ENCODE measurements at places on chromosomes 7 and 10.

GRCh38 chr7:131909151-131909768 is 352.8 kb upstream of the PODXL start:
- DNase-seq = no peak

GRCh38 chr10:71078454-71079145 is 133.8 kb upstream of the UNC5B start:
- DNase-seq = no peak

- no peak for DNase-seq
Measured at GRCh38 chr7:63931057-63931600, 67.5 kb upstream of the ZNF722 start.

DNA sequence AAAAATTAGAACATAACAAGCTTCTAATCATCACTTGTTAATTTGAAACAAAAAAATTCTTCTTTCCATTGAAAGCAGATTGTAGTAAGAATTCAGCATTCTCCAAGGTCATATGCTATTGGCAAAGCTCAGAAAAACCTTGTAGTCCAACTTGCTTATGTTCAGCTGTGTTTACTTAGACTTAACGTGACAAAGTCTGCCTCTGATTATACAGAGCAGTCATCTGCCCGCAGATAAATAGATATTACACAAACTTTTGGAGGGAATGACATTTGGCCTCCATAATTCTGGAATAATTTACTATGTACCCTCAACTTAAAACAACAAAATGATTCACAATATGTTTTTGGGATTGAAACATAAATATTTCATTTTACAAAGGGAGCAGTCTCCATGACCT is 45.8 kb downstream of the MKX start:
- DNase-seq = no peak

DNA sequence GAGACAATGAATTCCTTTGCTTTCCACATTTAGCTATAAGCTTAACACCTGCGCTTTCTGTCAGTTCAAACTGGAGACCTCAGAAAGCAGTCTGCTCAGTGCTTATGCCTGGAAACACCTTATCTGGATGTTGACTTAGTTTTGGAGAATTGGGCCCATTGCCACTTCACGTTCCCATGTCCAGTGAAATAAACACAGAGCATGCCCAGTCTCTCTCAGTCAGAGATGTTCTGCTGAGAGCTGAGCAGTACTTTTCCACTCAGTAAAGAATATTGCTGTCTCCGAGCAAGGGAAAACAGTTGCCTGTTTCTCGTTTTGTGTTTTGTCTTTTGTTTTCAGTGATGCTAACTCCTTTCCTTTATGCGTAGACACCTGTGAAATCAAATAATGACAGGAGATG is 83.2 kb upstream of the PRR15 start:
- no peak for DNase-seq

- no peak for DNase-seq
Measured at GRCh38 chr7:68376131-68376661, 1222.1 kb upstream of the AUTS2 start.

DNA sequence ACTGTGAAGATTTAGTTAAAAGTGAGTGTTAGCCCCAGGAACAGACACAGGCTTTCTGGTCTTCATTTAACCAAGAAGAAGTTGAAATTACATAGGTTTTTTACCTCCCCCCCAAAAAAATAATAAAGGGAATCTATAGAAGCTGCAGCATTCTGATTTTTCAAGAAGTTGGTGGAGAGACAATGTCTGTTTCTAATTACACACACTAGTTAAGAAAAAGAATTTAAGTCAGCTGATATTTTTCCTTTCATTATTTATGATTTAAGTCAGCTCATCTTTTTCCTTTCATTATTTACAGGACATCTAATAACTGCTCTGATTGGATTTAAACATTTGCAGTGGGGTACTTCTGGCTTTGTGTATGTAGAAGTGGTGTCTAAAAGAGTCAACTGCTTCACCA is 201.4 kb upstream of the NRP1 start:
- no peak for DNase-seq

DNA sequence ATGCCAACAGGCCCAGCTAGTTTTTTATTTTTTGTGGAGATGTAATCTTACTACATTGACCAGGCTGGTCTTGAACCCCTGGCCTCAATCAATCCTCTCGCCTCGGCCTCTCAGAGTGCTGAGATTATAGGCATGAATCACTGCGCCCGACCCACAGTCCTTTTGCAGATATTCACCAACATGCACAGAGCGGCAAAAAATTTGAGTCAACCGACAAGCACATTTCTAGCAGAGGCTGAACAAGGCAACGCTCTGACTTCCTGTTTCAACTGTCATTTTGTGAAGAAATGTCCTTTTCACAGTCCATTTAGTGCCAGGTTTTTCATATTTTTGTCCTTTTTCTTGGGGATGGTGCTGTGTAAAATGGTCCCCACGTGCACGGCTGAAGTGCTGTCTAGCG is 71.1 kb upstream of the KAT6B start:
- DNase-seq = no peak

- DNase-seq = no peak
Measured at GRCh38 chr7:122618585-122619189, 80.2 kb downstream of the RNF133 start.

- no peak for DNase-seq
Measured at GRCh38 chr10:61784354-61785133, 117.0 kb upstream of the ARID5B start.

GRCh38 chr10:118939211-118940007 is 90.1 kb upstream of the NANOS1 start:
- DNase-seq = no peak

DNA sequence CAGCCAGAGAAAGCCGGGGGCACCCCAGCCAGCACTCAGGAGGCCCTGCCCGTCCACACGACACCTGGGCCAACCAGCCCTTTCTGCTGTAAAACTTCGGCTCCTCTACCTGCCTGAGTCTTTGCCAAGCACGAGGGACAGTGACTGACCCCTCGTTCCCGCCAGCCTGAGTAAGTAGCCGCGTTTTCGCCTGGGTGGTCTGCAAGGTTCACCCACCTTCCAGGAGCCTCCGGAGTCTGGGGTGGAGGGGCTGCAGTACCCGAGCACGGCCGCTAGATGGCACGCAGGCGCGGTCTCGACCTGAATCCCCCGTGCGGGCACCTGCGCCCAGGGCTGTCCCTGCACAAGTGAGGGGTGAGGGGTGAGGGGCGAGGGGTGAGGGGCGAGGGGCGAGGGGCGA is 192.7 kb downstream of the PTPRN2 start:
- DNase-seq = peak; percentile 13

DNA sequence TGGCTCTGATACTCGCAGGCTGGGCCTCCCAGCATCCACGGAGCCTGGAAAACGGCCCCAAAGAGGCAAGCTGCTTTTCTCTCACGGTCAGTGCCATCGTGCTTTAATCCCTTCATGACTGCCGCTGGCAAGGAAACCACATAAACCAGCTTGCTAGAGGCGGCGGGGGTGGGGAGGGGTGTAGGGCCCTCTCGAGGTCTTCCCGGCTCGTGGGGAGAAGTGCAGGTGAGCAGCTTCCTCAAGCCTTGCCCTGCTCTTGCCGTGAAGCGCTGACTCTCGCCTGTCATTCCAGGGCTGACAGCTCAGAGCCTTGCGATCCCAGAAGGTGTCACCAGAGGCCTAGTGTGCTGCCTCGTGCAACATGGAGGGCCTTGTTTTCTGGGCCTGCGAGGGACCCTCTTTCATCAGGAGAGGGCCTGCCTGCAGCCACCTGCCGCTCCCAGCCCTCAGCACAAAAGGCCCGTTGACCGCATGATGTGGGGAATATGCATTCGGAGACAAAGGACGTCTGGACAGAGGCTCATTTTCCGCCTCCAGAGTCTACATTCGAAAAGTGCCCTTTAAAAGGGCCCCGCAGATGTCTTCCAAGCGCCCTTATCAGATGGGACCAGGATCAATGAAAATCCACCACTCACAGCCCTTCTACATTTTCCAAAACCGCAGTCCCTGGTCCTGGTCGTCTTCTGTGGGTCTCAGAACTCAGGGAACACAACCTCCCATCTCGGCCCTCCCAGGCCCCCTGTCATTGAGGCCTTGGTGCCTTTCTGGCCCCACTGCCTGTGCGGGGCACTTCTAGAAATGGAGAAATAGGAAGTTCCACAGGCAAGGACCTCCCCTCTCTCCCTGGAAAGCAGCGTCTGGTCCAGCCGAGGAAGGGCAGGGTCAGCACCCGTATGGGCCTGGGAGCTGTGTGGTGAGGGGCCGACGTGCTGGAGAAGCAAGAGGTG is 58.7 kb downstream of the ZRANB1 start:
- DNase-seq = no peak

GRCh38 chr10:72712136-72712535 is 20.2 kb downstream of the MCU start:
- no peak for DNase-seq

- DNase-seq = no peak
Measured at GRCh38 chr7:133804127-133804526, 323.0 kb upstream of the LRGUK start.

DNA sequence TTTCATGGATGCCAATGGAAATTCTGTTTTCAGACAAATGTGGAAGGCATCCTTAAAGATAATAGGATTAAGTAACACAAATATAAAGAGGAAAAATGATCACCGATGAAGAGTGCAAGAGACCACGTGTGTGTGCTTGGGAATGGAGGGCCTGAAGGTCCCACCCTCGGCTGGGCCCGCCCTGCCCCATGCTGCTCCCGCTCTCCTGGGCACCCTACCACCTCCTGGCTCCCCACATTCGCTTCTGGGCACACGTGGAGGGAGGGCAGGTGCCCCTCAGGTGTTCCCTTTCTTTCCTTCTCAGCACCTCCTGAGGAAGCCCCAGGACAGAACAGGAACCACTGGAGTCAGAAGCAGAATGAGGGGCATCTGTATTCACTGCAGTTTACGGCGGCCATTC is 367.6 kb downstream of the DNAJB6 start:
- no peak for DNase-seq

DNA sequence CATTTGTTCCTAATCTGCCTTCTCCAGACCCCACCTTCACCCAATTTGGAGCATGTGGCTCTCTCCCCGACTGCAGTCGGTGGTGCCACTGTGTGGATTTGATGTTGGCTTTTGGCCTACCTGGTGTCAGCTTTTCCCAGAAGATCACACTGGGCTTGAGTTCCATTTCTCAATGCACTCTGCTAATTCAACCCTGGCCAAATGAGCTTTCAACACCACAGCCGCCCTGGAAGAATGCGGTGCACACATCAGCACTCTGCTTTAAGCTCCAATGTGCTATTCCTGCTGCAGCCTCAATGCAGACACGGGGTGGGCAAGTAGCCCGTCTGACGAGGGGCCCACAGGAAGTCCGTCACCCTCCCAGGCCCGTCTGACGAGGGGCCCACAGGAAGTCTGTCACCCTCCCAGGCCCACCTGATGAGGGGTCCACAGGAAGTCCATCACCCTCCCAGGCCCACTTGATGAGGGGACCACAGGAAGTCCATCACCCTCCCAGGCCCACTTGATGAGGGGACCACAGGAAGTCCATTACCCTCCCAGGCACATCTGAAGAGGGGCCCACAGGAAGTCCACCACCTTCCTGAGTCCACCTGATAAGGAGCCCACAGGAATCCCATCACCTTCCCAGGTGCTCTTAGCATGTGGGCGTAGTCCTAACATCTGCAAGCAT is 64.4 kb downstream of the ASB13 start:
- DNase-seq = no peak

- no peak for DNase-seq
Measured at GRCh38 chr7:80847027-80847426, 71.8 kb downstream of the SEMA3C start.

GRCh38 chr7:9776900-9777299 is 1196.8 kb upstream of the PHF14 start:
- DNase-seq = no peak

Measured in stimulated activated CD8-positive, alpha-beta memory T cell treated with anti-CD3 and anti-CD28 coated beads, Interleukin-4, amount 100 ng/mL, for 1 hour (primary cell).